ENCODE measurements at places on chromosomes 12 and 14.

GRCh38 chr14:102238131-102238530 is 66.8 kb downstream of the MOK start:
- H3K36me3 ChIP-seq = no peaks in the 10 kb centered on the region
- no peak overlapping the region for H3K4me3 ChIP-seq
- DNase-seq = no peak
- H3K27ac ChIP-seq = no peak overlapping the region
- H3K27me3 ChIP-seq = no peaks in the 10 kb centered on the region

- no peaks in the 10 kb centered on the region for H3K4me1 ChIP-seq
- H3K27me3 ChIP-seq = no peaks in the 10 kb centered on the region
- no peak overlapping the region for H3K4me3 ChIP-seq
- no peaks in the 10 kb centered on the region for H3K36me3 ChIP-seq
- no peak for DNase-seq
Observed at GRCh38 chr12:75766263-75767160, 255.1 kb upstream of the KRR1 start.

DNA sequence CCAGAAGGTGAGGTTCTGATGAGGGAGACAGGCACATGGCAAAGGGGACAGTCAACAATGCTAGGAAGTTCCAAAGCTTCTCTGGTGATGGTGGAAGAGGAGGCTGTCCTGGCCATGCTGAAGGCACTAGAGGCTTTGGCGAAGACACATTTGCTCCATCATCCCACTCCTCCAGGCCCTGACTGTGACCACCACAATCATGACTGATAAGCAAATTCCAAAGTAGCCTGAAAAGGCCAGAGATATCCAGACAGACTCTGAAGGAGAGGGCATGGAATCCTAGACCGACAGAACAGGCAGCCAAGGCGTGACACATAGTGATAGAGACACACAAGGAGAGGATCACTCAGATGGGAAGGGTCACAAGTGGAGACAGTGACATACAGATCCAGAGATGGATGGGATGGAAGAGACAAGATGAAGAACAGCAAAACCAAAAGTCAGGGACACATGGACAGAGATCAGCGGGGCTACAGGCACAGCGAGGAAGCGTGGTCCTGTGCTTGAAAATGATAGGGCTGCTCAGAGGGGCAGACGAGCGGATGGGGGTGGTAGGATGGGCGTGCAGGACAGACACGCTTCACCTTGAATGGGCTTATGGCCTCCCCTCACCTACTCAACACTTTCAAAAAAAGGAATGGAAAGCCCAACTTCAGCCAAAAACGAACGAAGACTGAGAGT is 1.3 kb downstream of the ZFHX2 start:
- peak overlapping the region; percentile 15 for H3K27ac ChIP-seq
- no peak for DNase-seq
- peaks cover 4% of the 10 kb centered on the region for H3K27me3 ChIP-seq
- H3K36me3 ChIP-seq = no peaks in the 10 kb centered on the region

DNA sequence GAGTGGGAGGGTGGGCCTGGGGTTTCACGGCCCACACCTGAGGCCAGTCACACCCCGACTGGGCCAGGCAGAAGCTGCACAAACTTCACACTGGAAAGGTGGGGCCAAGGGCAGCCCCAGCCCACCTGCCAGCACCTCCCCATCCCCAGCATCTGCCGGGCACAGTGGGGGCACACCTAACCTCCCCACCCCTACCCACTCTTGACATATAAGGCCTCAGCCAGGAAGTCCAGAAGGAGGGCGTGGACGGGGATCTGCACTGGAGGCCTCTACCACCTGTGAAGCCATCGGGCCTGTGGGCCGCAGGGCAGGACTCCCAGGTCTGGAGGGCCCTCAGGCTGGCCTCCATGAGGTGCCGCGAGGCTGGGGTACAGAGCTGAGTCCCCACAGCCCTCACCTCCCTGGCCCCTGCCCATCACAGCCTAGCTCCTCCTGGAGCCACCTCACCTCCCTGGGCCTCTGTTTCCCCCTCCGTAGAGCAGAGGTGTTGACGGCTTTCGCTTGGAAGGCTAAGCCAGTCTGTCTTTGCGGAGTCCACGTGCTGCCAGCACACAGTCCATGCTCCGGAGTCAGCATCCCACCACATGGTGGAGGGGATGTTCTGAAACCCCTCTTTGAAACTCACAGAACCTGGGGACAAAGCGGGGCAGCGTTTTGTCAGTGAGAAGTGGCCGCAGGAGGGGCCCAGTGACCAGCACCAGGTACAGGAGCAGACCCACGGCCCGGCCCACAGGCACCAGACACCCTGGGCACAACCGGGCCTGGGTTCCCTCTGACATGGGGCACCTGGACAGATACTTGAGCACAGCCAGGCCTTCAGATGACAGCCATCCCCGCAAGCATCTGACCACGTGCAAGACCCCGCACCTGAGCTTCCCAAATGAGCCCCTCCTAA is 38.2 kb upstream of the INF2 start:
- no peaks in the 10 kb centered on the region for H3K36me3 ChIP-seq
- H3K27ac ChIP-seq = no peak overlapping the region
- H3K4me3 ChIP-seq = no peak overlapping the region
- no peak for DNase-seq
- H3K4me1 ChIP-seq = peaks cover 3% of the 10 kb centered on the region
- H3K27me3 ChIP-seq = no peaks in the 10 kb centered on the region

DNA sequence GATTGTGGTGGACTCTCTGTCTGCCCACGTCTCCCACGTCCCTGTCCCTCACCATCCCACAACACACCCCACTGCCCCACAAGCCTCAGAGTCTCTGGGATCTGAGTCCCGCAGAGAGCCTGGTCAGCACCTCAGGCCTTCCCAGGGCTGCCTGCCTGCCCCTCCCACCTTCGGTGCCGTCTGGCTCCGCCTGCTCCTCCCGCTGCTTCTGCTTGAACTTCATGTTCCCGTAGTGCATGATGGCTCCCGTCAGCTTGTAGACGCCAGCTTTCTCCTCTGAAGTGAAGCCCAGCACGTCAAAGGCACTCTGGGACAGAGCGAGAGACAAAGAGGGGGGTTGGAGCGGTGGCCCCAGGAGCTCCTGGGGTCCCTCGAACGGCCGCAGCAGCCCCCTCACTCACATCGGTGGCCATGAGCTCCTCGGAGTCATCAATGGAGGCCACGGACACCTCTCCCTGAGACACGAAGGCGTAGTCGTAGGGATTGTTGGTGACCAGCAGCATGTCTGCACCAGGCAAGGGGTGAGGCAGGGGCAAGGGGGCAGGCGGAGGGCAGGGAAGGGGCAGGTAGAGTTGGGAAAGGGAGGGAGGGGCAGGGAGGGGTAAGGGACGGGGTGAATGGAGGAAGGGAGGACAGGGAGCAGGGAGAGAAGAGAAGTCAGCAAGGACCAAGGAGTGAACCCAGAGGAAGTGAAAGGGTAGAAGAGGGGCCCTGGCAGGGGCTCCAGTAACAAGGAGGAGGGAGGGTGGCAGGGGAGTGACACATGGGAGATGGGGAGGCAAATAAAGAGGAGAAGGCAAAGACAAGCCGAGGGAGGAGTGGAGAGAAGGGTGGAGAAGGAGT is 5.6 kb downstream of the MYH6 start:
- H3K27me3 ChIP-seq = no peaks in the 10 kb centered on the region
- no peaks in the 10 kb centered on the region for H3K4me1 ChIP-seq
